ENCODE measurements at places on chromosomes 4 and X.

DNA sequence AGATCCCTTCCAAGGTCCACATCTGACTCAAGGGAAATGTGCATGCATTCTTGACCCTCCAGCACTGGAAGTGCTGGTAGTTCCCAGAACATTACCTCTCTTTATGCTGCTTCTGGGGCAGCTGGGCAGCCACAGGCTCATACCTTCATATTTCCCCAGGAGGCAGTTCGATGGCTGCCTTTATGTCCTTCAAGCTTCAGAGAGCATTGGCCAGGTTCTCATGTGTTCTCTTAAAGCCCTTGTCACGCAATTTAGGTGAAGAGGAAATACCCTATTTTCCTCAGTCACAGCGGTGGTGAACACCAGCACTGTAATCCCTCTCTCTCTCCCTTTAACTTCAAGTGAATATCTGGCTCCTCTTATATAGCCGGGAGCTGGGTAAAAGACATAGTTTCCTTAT is 134.3 kb downstream of the MID1IP1 start:
- no peak for DNase-seq

- no peak for DNase-seq
Observed at GRCh38 chrX:148728901-148729300, 228.5 kb downstream of the AFF2 start.

DNA sequence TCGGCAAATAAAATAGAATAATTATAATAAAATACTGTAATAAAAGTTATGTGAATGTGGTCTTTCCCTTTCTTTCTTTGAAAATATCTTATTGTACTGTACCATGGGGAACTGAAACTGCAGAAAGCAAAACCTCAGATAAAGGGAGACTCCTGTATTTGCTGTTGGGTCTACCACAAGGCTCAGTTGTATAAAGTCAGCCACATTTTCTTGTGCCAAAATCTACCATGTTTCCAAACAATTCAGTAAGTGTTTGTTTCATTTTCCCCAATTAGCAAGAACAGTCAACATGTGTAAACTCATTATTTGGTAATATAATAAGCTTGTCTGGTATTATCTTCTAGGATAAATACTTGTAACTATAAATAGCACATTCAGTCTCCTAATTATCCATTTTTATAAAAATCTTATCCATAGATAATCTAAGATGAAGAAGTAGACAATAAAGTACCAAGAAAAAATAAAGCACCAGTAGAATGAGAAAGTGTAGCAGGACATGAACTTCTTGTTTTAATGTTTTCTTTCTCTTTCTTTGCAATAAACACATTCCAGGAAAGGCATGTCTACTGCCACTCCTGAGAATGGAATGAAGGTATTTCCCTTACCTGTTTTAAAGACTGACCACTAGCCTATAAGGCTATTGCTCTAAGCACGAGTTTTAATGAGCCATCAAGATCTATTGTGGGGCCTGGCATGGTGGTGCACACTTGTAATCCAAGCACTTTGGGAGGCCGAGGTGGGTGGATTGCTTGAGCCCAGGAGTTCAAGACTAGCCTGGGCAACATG is 15.0 kb upstream of the OTUD4 start:
- no peak for DNase-seq

DNA sequence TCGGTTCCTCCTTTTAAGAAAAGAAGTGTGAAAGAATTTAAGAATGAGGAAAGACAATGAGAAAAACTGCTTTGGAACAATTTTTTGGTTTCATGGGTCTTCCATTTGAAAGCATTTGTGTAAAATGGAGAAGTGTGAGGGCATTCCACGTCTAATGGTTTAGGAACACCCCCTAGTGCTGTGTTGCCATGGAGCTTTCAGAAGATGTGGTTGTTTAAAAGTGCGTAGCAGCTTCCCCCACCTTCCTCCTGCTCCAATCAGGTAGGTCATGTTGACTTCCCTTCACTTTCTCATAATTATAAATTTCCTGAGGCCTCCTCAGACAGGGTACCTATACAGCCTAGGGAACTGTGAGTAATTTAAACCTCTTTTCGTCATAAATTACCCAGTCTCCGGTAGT is 50.0 kb downstream of the UGT2B10 start:
- DNase-seq: no peak

GRCh38 chr4:151325111-151325948 is at the start of gene SH3D19:
Gene SH3D19 (minus strand): TSS chr4:151325605. CDS start chr4:151325352, 253 bp downstream.
- DNase-seq: no peak

- no peak for DNase-seq
Observed at GRCh38 chr4:84441758-84442377, 57.2 kb downstream of the NKX6-1 start.

- no peak for DNase-seq
Observed at GRCh38 chr4:81260443-81261101, 45.5 kb upstream of the PRKG2 start.

- no peak for DNase-seq
Observed at GRCh38 chr4:19358015-19358414, 893.7 kb upstream of the SLIT2 start.

GRCh38 chrX:123993904-123994635 is 32.6 kb downstream of the STAG2 start:
- no peak for DNase-seq

DNA sequence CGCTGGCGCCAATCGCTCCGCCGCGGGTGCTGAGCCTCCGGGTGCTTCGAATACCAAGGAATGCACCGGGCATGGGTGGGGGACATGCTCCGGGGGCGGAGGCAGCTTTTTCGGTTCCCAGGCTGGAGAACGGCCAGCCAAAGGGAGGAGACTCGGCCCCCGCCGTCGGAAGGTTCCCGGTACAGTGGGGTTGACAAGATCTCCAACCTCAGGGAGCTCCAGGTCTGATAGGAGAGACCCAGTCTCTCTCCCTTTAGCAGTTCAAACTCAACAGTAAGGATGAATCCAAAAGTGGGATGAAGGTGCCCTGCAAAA is 29.1 kb upstream of the BCORL1 start:
- DNase-seq: no peak

DNA sequence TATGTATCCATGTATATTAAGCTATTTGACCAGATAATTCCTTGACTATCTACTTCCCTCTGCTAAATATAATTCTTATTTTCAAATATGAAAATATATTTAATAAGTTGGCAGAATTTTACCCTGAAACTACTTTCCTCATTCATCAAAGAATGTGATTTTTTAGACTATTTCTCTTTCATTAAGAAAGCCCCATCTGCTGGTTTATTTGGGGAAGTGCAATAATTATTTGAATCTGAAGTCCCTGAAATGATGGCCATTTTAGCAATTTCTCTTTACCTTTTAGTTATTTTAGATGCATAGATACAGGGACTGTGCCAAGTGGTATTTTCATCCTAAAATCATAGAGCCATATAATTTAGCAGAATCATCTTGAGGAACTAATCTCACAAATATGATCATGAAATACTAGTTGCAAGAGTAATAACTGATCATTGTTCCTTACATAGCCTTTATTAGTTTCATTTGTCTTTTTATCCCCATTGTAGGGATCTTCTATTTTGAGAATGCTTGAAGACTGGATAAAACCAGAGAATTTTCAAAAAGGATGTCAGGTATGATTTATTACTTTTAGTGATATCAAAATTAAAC is 39.0 kb downstream of the ENPEP start:
- DNase-seq: peak; percentile 7

DNA sequence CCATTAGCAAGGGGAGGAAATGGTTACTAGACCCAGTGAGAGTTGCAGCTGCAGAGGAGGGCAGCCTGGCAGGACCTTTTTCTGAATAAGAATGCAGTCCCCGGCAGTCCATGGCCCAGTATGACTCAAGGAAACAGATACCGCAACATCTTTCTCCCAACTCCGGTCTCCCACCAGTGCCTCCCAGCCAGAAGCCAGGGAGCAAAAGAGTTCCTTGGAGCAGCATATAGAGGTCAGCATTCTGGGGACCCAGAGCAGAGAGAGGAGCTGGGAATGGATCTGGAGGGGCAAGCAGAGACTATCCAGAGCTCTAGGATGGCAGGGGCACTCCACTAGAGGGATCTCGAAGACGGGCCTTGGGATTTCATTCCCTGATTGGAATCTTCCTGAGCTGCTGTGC is 339.2 kb upstream of the AADAT start:
- DNase-seq: no peak

DNA sequence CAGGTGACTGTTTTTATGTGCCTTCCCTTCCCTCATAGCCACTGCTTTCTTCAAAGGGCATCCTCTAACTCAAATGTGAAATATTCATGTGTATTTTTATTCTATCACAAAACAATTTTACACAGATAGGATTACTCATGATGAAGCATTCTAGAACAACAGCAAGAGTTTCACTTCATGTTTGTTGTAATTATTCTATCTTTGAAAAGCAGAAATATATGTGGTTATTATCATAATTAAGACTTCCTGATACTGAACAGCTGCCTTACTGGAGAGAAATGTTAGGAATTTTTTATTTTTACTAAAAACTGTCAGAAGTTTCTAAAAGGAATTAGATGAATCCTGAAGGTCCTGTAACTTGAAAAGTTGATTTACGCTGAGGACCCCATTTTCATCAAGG is 229.1 kb downstream of the PALLD start:
- no peak for DNase-seq

DNA sequence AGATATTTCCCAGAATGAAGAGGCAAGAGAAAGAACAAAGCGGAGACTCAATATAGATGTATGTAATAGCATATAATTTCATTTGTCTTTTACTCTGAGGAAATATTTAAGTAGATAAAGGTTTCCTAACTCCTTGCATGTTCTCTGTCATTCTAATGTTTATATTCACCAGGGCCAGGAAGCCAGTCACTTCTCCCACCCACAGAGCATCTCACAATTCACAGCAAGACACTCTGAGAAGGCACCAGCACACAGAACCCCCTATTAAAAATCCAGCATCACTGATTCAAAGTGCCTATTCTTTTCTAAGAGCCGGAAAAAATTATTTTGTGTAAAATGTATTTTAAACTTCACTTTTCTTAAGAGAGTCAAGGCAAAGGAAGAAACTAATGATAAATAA is 927.1 kb downstream of the C4orf33 start:
- DNase-seq: no peak

DNA sequence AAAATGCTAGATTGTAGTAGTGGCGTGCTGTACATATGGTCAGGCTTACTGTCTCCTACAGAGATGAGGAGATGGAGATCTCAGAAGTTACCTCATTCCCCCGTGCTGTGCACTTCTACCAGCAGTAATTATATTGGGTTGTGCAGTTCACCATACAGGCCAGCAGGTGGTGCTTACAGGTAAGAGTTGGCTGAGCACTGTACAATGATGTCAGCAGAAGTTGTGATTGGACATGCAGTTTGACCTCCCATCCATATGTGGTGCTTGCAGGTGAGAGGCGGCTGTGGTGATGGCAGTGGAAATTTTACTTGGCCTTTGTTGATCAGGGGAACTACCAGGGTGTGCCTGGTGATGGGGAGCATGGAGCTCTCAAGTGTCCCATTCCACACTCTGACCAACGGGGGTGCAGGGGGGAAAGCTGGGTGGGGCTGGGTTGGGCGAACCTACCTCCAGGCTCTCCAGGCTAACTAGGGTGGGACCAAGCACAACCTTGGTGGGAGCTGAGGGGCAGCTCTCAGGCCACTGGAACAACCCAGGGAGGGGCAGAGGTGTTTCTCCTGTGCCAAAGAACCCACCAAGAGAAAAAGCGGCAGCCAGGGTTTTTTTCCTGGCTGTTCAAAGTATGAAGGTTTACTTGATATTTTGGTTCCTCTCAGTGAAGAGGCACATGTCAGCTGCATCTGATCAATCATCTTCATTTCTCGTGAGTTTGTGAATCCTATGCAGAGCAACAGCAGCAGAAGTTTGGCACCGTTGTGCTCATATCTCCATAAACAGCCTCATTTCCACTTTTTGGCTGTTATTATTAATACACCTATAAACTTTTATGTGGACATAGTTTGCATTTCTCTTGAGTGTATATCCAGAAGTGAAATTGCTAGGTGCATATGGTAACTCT is 73.8 kb upstream of the FREM3 start:
- no peak for DNase-seq
